ENCODE measurements at places on chromosomes 1 and 21. TPM values are rescaled to one million over a fixed set of nuclear protein-coding genes. Genes with fewer than 3 reads are reported as not detected.

DNA sequence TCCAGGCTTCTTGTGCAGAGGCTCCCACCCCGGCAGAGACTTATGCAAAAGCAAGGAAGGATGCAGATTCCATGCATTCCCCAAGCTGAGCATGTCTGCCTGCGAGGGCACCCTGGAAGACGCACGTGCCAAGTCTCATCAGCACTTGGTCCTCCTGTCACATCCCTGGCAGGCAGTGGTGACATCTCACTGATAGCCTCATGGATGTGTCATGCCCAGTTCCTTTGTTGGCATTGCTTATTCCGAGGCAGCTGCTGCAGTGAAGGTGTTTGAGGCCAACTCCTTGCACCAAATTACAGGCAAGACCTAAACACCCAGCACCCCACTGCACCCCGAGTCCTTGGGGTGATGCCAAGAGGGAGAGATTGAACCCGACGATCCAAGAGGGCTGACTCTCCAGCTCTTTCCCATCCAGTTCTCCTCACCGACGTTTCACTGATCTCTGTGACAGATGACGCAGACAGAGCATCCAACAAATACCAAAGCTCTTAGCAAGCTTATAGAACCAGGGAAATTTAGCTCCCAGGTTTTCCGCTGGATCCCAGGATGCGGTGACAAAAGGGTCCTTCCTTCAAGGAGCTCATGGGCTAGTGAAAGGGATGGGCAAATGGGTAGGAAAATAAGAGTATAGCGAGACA is 611.1 kb downstream of the AJAP1 start:
- no peak for DNase-seq

- peak; percentile 49 for DNase-seq
Measured at GRCh38 chr1:206824331-206824730, 41.1 kb upstream of the IL20 start.

DNA sequence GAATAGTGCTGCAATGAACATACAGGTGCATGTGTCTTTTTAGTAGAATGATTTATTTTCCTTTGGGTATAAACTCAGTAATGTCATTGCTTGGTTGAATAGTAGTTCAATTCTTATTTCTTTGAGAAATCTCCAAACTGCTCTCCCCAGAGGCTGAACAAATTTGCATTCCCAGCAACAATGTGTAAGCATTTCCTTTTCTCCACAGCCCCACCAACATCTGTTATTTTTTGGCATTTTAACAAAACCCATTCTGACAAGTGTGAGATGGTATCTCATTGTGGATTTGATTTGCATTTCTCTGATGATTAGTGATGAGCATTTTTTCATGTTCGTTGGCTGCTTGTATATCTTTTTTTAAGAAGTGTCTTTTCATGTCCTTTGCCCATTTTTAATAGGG is 21.9 kb upstream of the EEIG2 start:
- peak; percentile 74 for DNase-seq

SMIM12 gene
- 21.7 TPM for total RNA-seq

GRCh38 chr1:10306435-10306834 is 92.4 kb upstream of the PGD start:
- DNase-seq, result no peak

- DNase-seq, result peak; percentile 25
Measured at GRCh38 chr1:61825393-61825792, 83.1 kb downstream of the PATJ start.

URB2 gene
- total RNA-seq, result 6.0 TPM

GRCh38 chr21:32770871-32771523 is 558 bp downstream of the PAXBP1 start:
- peak; percentile 76 for DNase-seq

OR14A2 gene
- not detected for total RNA-seq
